ENCODE measurements at places on chromosomes 3 and 15. TPM values are rescaled to one million over a fixed set of nuclear protein-coding genes. Genes with fewer than 3 reads are reported as not detected.
A peak's percentile ranks its signal among the peaks of the same experiment; 100 is the strongest.

Gene LYZL4
- total RNA-seq: not detected

Gene GREM1
- 935 TPM for total RNA-seq

Gene ZNF592
- total RNA-seq: 9.8 TPM

Gene MORC1
- not detected for total RNA-seq

Gene SEMA4B
- 3.2 TPM for total RNA-seq

Gene RASL12
- total RNA-seq: not detected

Gene ZIC1
- 25.5 TPM for total RNA-seq

DNA sequence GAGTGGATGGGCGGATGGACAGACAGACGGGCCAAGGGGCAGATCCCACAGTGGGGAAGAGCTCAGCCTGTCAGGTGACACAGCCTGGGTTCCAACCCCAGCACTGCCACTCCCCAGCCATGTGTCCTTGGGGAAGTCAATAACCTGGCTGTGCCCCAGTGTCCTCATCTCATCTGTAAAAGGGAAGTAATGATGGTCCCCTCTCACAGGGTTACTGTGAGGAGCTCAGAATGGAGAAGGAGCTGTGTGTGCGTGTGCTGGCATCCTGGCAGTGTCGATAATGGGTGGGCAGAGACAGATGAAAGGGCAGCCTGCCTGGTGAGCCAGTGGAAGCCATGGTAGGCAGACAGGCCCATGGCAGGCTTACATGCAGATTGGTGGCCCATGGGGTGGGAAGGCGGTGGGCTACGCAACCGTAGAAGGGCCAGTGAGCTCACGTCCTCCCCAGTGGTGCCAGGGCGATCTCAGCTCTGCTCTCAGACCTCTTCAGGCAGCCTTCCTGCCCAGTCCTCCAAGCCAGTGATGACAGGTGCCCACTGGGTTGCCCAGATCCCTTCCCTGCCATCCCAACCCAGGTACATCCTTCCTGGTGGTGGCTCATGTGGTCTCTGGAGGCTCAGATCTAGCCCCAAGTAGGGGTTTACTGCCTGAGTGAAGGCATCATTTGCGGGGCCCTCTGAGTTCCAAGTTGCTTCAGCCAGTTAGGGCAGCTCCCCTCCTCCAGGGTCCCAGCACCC lies 2.3 kb upstream of the DNAJB8 start:
- H3K36me3 ChIP-seq: no peaks in the 10 kb centered on the region
- DNase-seq: no peak
- no peaks in the 10 kb centered on the region for H3K4me1 ChIP-seq
- no peak overlapping the region for H3K27ac ChIP-seq
- peaks cover 11% of the 10 kb centered on the region for H3K27me3 ChIP-seq
- no peak overlapping the region for H3K4me3 ChIP-seq

DNA sequence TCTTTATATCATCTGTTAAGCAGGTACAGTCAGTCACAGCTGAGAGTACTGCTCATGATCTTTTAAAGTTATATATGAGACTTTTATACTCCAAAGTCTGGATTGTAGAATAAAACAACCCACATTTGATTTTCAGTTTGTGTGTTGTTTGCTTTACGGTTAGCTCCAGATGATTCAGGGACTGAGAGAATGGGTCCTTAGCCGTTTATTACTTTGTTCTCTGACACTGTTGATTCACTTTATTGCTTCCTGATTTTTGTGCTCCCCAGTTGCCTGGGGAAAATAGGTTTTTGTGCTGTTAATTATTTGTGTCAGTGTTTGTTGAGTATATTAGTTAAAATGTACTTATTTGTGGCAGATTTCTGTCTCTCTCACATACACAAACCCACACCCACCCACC lies 8.6 kb upstream of the EBLN2 start:
- H3K27me3 ChIP-seq: no peaks in the 10 kb centered on the region
- peaks cover 10% of the 10 kb centered on the region for H3K4me1 ChIP-seq
- H3K27ac ChIP-seq: no peak overlapping the region
- DNase-seq: peak; percentile 28
- H3K4me3 ChIP-seq: no peak overlapping the region

DNA sequence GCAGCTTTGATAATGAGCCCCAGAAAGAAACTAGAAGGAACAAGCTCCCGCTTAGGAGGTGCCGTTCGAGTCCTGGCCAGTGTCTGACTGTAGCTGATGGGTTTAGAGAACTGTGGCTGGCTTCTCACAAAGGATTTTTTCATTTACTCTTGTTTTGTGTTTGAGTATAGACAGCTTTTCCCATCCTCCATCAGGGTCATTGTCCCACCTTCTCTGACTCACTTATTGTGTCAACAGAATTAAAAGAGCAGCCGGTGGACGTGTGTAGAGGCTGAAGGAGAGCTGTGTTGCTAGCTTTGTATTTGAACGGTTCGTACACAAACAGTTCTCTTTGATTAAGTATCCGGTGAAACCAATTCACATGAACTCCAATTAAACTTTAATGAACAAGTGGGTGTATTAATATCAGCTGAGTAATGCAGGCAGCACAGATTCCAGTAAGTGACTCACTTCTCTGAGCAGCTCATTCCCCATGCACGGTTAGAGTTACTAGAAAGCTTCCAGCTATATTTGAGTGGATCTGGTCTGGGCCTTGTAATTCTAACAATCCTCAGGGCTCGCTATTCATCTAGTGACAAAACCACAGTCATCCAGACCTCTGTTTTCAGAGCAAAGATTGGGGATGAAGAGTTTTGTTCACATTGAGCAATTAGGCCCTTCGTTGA lies 141.0 kb downstream of the LPP start:
- peak overlapping the region; percentile 79 for H3K27ac ChIP-seq
- DNase-seq: peak; percentile 96
- H3K4me3 ChIP-seq: peak overlapping the region; percentile 48
- H3K27me3 ChIP-seq: no peaks in the 10 kb centered on the region

DNA sequence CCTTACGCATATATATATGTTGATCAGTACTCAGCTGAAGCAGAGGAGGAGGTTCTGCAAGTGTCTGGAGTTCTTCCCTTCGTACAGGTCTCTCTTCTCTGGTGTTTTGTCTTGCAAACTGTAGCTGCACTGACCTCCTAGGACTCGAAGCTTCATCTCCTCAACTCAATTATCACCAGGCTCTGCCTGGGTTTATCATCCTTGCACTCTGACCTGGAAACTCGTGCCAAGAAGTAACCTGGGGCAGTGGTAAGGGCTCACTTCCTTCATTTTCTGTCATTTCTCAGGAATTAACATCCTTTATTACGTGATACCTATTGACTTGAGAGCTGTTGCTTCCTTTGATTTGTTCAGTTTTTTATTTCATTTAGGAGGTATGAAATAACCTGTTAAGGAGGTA lies 14.4 kb downstream of the REC114 start:
- peaks cover 35% of the 10 kb centered on the region for H3K27me3 ChIP-seq

GRCh38 chr15:29870495-29871151 lies 48.4 kb upstream of the TJP1 start:
- no peak for DNase-seq
- no peak overlapping the region for H3K27ac ChIP-seq
- no peaks in the 10 kb centered on the region for H3K27me3 ChIP-seq
- H3K4me3 ChIP-seq: no peak overlapping the region

GRCh38 chr15:48064421-48064820 lies 56.4 kb upstream of the SLC24A5 start:
- no peak overlapping the region for H3K4me3 ChIP-seq
- no peak for DNase-seq
- no peak overlapping the region for H3K27ac ChIP-seq
- H3K27me3 ChIP-seq: 0 out of 2 replicates have a peak, but pooled peaks cover 9% of the 10 kb centered on the region
- no peaks in the 10 kb centered on the region for H3K36me3 ChIP-seq
- H3K4me1 ChIP-seq: no peaks in the 10 kb centered on the region

- no peak overlapping the region for H3K4me3 ChIP-seq
- H3K27me3 ChIP-seq: no peaks in the 10 kb centered on the region
- H3K27ac ChIP-seq: no peak overlapping the region
- H3K36me3 ChIP-seq: no peaks in the 10 kb centered on the region
- no peak for DNase-seq
- H3K4me1 ChIP-seq: no peaks in the 10 kb centered on the region
These were observed 443.1 kb downstream of the MFSD1 start for GRCh38 chr3:159244933-159245332.

DNA sequence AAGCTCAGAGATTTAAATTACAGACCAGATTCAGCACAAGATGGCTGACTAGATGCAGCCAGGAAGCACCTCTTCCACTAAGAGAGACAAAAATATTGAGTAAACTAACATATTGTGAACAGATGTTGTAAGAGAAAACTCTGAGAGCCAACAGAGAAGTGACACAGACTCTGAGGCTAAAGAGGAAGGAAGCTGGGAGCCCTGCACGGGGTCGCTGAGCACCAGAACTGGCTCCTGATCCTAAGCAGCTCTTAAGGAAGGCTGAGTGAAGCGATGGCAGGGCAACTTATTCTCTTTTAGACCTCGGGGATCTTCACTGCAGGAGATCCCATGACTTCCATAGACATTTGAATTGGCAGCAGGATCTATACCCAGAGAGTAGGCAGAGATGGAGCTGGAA lies 578.0 kb upstream of the GRM7 start:
- H3K27ac ChIP-seq: no peak overlapping the region
- H3K4me1 ChIP-seq: no peaks in the 10 kb centered on the region
- no peak overlapping the region for H3K4me3 ChIP-seq
- no peaks in the 10 kb centered on the region for H3K36me3 ChIP-seq
- DNase-seq: no peak

DNA sequence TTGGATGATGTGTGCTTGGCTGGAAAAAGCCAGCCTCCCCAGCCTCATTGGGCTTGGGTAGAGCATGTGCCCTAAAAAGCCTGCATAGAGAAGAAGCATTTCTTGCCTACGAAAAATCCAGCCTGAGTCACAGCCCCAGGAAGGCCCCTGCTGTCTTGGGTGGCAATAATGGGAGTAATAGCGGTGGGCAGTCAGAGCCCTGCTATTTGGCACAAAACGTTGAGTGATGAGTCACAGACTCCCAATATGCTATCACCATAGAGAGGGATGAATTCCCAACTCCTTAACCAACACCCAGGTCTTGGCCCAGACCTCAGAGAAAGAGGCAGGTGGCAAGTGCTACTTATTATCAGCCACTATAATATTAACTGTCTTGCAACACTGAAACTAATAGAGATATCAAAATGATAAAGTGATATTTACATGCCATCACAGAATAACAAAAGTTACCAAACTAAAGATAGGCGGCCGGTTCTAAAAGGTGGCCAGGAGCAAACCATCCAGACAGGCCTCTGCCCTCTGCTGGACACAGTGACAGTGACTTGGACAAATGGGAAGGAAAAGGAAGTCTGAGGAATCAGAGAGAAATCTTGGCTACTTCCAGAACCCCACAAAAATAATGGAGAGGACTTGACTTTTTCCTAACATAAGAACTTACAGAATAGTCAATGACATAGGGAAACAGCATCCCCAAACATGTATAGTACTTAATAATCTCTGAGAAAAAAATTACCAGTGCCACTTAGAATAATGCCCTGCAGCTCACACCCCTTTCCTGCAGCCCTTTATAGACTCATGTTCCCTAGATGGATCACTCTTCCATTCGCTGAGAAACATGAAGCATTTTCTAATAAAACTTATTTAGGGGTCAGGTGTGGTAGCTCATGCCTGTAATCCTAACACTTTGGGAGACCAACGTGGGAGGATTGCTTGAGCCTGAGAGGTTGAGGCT lies 51.9 kb upstream of the MUC13 start:
- DNase-seq: peak; percentile 97
- peak overlapping the region; percentile 40 for H3K4me3 ChIP-seq
- peaks cover 34% of the 10 kb centered on the region for H3K4me1 ChIP-seq

GRCh38 chr3:31116651-31117050 lies 222.2 kb upstream of the GADL1 start:
- no peak for DNase-seq
- H3K27me3 ChIP-seq: no peaks in the 10 kb centered on the region
- no peak overlapping the region for H3K4me3 ChIP-seq
- no peaks in the 10 kb centered on the region for H3K4me1 ChIP-seq
- no peaks in the 10 kb centered on the region for H3K36me3 ChIP-seq

GRCh38 chr15:80580106-80580505 lies 115.0 kb upstream of the ABHD17C start:
- no peak overlapping the region for H3K4me3 ChIP-seq
- peaks cover 3% of the 10 kb centered on the region for H3K4me1 ChIP-seq
- H3K27ac ChIP-seq: no peak overlapping the region
- DNase-seq: peak; percentile 79
- no peaks in the 10 kb centered on the region for H3K27me3 ChIP-seq

GRCh38 chr3:18080198-18080689 lies 337.8 kb upstream of the TBC1D5 start:
- peaks cover 14% of the 10 kb centered on the region for H3K4me1 ChIP-seq
- H3K27me3 ChIP-seq: no peaks in the 10 kb centered on the region
- peak overlapping the region; percentile 20 for H3K27ac ChIP-seq

DNA sequence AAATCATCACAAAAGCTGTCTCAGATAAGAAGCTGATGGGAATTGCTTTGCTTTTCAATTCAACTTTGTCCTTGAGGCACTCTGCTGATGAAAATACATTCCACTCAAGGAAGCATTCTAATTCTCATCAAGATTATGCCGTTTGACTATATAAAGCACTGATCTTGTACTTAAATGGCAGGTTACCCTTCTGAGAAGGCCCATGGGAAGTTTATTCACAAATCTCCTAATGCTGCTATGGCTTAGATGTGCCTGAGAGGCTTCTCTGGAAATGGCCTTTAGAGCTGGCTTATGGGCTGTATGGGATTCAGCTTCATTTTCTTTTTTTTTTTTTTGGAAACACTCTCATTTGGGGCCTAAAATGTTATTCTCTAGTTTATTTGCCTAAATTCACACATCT lies 69.7 kb upstream of the ARNT2 start:
- DNase-seq: no peak
- H3K4me3 ChIP-seq: no peak overlapping the region
- no peaks in the 10 kb centered on the region for H3K36me3 ChIP-seq
- H3K4me1 ChIP-seq: no peaks in the 10 kb centered on the region
- no peak overlapping the region for H3K27ac ChIP-seq

GRCh38 chr3:150421256-150421655 lies 13.2 kb downstream of the TSC22D2 start:
- H3K4me3 ChIP-seq: no peak overlapping the region
- DNase-seq: no peak
- no peaks in the 10 kb centered on the region for H3K27me3 ChIP-seq
- H3K36me3 ChIP-seq: peaks cover 22% of the 10 kb centered on the region
- H3K4me1 ChIP-seq: peaks cover 67% of the 10 kb centered on the region
- H3K27ac ChIP-seq: no peak overlapping the region

DNA sequence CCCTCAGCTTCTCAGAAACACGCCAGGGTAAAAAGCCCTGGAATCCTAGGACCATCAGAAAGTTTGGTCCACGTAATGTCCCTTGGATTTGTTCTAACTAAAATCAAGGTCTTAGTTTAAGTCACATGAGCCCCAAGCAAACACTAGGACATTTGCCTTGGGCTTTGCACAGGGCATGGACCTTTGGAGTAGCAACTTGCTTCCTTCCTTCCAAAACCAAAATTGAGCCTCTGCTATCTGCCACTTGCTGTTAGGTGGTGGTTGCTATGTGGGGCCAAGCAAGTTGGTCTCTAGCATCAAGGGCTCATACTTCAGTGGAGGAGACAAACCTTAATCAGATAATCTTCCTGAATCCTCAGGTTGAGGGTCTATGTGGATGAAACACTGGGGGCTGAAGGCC lies 4.0 kb upstream of the DAG1 start:
- H3K4me3 ChIP-seq: no peak overlapping the region
- H3K27me3 ChIP-seq: no peaks in the 10 kb centered on the region
- no peaks in the 10 kb centered on the region for H3K36me3 ChIP-seq
- DNase-seq: no peak
- H3K27ac ChIP-seq: no peak overlapping the region
- peaks cover 27% of the 10 kb centered on the region for H3K4me1 ChIP-seq

GRCh38 chr3:64533617-64534317 lies 154.0 kb downstream of the ADAMTS9 start:
- H3K4me3 ChIP-seq: peak overlapping the region; percentile 13
- no peaks in the 10 kb centered on the region for H3K4me1 ChIP-seq
- H3K27ac ChIP-seq: no peak overlapping the region
- H3K27me3 ChIP-seq: no peaks in the 10 kb centered on the region
- no peaks in the 10 kb centered on the region for H3K36me3 ChIP-seq

All from GM23248 (cell line).